Inflammatory macrophage treated with lipopolysaccharide for 1 hour (primary cell): ENCODE measurements at places on chromosomes 6 and 20.
A peak's percentile ranks its signal among the peaks of the same experiment; 100 is the strongest.

DNA sequence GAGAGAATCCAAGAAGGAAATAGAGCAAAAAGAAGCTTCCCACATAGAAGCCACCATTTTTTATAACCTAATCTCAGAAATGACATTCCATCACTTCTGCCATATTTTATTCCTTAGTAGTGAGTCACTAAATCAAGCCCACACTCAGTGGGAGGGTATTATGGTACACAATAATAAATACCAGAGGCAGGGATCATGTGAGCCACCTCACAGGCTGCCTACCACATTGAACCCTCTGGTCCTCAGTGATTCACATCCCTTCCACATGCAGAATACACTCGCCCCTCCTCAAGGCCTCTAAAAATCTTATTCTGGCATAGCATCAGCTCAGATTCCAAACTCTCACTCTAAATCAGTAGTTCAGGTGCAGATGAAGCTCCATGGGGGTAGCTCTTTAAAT lies 49.4 kb downstream of the TMC2 start:
- DNase-seq = no peak

GRCh38 chr6:169685860-169686259 lies 16.0 kb downstream of the WDR27 start:
- no peak for DNase-seq

- no peak for DNase-seq
These were observed 125.4 kb downstream of the HIVEP1 start for GRCh38 chr6:12137480-12137879.

DNA sequence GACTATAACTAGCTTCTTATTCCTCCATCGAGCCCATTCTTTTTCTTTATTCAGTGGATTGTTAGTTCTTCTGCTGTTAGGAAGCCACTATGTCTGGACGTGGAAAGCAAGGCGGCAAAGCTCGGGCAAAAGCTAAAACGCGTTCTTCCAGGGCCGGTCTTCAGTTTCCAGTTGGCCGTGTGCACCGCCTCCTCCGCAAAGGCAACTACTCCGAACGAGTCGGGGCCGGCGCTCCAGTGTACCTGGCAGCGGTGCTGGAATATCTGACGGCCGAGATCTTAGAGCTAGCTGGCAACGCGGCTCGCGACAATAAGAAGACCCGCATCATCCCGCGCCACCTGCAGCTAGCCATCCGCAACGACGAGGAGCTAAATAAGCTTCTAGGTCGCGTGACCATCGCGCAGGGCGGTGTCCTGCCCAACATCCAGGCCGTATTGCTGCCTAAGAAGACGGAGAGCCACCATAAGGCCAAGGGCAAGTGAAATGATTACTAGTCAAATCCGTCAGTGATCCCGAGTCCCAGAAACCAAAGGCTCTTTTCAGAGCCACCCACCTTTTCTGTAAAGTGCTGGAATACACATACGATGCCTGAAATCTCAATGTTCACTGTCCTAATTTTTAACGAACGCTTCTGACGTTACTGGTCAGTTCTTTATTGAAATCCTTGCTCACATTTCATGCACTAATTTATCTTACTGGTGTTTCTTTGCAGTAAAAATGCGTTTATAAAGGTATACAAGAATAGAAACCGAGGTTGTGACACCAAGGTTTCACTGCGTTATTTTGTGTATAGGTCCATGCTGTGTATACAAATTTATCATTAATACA lies 129.9 kb downstream of the HFE start:
- DNase-seq = peak; percentile 74

- DNase-seq = peak; percentile 28
These were observed 17.3 kb downstream of the TREM1 start for GRCh38 chr6:41269166-41269565.

- DNase-seq = no peak
These were observed 12.1 kb downstream of the VAPB start for GRCh38 chr20:58401162-58401561.

DNA sequence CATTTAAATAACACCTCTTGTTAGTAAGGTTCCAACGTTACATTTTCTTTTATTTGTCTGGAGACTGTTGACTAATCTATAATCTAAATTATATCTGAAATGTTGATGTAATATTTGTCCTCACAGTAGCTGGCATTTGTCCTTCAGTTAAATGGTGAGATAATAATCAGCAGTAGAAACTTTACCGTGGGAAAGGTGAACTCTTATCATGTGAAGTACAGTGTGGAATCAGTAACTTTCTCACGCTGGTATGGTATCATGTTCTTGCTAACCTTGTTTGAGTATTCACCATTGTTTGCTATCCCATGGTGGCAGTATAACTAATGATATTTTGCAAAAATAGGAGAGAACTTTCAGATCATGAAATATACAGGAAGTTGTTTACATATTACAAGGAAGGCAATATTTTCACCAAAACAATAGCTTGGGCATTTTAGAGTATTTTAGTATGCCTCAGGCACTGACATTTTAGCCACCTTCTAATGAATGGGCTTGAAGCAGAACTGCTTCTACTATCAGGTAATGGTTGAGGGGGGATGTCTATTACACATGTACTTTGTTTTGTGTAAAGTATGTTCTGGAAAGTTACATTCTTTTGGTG lies 4.8 kb downstream of the GMNN start:
- no peak for DNase-seq

GRCh38 chr6:85363870-85364269 lies 86.0 kb upstream of the NT5E start:
- DNase-seq = no peak

DNA sequence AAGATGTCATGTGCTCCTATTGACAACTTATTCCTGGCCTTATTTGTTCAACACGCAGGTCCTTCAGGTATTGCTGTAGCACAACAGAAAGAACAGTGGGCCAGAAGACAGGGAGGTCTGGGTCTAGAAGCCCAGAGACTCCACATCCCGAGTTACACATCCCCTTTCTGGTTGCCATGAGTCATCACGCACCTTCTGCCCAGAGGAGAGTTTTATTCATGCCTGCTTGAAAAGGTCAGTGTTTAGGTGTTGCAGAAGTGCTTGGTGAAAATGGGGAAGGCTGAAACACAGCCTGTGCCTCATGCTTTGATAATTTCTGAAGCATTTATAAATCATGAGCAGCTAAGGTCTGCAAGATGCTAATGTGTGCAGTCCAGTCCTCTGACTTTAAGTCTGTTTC lies 256.4 kb downstream of the GMPR start:
- no peak for DNase-seq

DNA sequence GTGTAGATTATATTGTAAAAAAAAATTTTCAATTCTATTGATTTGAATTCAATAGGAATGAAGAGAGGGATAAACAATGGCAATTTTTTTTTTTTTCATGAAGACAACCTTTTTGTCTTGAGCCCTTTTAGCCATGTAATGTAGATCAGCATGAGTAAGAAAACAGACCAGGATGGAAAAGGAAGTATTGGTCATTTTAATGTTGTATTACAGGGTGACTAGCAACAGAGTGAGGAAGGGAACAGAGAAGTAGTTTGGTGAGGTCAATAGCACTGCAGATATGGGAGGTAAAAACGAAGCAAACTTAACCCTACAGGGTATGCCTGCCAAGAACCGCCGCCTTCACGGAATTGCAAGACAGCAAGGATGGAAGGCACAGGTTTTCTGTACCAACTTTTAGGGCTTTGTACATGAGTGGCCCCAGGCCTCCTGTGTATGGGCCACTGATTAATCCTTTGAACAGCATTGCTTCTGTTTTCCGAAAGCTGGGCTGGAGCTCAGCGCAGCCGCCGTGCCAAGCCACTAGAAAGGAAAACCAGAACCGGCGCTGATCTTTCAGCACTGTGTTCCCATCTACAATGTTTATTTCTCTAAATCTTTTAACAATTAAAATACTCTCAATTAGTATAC lies 383.7 kb downstream of the CENPW start:
- DNase-seq = no peak

- DNase-seq = no peak
These were observed 323.3 kb downstream of the CDH4 start for GRCh38 chr20:61575151-61575937.

DNA sequence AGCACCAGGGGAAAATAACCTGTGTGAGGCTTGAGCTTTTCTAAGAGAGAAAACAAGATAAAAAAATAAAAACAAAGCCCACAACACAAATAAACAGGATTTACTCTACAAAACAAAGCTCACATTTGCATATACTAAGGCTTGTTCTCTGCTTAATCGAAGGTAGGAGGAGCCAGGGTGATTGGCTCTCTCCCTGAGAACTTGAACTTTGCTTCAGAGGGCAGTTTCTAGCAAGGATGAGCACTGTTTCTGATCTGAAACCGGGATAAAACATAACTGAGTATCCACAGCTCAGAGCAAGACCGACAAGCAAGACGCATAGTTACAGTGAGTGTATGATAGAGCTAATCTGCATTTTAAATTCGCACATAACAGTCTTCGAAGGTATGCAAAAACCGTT lies 200.6 kb downstream of the PRKN start:
- DNase-seq = no peak

DNA sequence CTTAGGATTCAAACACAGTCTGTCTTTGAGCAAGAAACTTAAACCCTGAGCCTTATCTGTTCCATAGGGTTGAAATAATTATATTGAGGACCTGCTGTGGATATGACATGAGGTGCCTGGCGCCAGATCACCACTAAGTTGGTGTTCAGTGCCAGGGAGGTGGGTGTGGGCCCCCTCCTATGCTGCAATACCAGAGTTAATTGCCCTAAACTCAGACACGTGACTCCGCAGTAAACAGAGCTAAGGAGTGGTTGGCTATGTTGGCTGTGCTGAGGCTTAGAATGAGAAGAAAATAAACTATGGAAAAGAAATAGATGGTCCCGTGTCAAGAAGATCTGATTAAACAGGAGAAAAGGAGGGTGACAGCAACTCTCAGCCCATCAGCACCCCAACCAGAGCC lies 419.4 kb upstream of the JARID2 start:
- no peak for DNase-seq

DNA sequence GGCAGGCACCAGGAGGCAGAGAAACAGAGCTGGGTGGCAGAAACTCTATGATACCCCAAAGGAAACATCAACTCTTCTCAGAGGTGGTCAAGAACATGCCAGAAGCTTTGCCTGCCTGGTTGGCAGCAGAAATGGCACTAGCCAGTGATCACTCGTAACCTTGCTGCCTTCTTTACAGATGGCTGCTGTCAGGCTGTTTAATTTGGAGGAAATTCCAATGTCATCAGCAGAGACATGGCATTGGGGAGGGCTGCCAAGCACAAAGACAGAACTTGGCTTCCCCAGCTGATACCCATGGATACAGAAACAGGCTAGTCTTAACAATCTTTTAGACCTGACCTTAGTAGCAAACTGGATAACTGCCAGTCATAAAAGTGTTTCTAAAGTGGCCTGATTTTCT lies 153.6 kb downstream of the GMPR start:
- no peak for DNase-seq

- DNase-seq = no peak
These were observed 1.1 kb upstream of the SYTL3 start for GRCh38 chr6:158648682-158649131.

GRCh38 chr6:26030716-26031115 lies 56.5 kb upstream of the HFE start:
- no peak for DNase-seq

- no peak for DNase-seq
These were observed 103.4 kb upstream of the MLN start for GRCh38 chr6:33907227-33907626.

DNA sequence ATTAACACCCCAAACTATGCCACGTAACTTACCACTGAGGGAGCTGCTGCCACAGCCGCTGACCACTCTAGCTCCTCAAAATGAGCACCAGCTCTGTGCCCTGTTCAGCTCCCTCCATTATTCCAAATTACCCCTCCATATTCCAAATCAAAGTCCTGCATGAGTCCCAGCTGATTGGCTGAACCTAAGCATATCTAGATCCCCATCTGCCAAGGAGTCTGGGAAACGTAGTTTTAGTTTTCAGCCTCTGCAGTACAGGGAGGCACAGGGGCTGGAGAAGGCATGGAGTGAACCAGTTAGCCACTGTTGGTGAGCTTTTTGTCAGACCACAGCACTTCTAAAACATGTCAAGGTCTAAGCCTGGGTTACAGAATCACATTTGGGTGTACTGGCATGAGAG lies 15.9 kb downstream of the UNC5CL start:
- no peak for DNase-seq

GRCh38 chr20:35171753-35172433 lies at the start of gene PROCR:
Gene PROCR, plus strand, starts transcription at chr20:35172072. Its CDS starts 83 bp downstream, at chr20:35172155.
- peak; percentile 70 for DNase-seq

DNA sequence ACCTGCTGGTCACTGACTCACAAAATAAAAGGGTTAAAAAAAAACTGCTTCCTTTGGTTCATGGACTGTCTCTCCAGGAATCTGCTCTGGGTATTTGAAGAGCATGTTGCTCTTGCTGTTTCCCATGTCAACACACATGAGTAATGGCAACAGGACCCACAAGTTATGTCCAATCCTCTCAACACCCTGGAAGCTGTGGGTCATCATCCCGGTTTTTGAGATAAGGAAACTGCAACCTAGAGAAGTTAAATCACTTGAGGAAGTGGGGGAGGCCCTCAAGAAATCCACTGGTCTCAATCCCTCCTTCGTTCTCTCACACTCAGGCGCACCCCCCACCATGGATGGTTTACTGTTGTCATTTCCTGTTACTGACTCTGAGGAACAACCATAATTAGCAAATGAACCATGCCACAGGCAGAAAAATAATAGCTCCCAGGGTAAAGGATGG lies 12.4 kb downstream of the MAP1LC3A start:
- DNase-seq = peak; percentile 92

GRCh38 chr6:6600875-6601274 lies 12.4 kb downstream of the LY86 start:
- no peak for DNase-seq

GRCh38 chr20:37311710-37312355 lies 22.4 kb downstream of the MANBAL start:
- no peak for DNase-seq

DNA sequence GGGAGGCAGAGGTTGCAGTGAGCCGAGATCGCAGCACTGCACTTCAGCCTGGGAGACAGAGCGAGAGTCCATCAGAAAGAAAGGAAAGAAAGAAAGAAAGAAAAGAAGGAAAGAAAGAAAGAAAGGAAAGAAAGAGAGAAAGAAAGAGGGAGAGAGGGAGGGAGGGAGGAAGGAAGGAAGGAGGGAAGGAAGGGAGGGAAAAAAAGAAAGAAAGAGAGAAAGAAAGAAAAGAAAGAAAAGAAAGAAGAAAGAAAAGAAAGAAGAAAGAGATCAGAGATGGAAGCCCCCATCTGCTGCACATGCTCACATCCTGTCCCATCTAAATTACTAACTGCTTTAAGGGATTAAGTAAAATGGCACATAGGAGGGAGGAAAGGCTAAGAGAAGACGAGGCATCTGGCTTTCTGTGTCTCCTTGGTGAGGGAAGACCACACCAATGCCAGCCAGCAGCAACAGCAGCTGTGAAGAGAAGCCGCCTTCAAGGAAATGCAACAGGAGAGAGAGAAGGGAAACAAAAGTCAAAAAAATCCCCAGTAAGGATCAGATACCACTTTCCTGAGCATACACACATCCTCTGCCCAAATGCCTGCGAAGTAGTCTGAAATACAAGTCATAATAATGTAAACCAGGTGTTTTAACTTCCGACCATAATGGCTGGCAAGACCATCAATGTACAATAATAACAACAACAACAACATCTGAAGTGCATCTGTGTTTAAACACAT lies 300.2 kb upstream of the JARID2 start:
- DNase-seq = no peak

GRCh38 chr6:83578057-83578456 lies 65.7 kb downstream of the PRSS35 start:
- DNase-seq = no peak
